ENCODE measurements at places on chromosomes 5 and 9.

GRCh38 chr5:38468202-38468673 lies 88.2 kb downstream of the LIFR start:
- DNase-seq = no peak

GRCh38 chr5:59485629-59486439 lies 407.7 kb downstream of the PDE4D start:
- DNase-seq = no peak

DNA sequence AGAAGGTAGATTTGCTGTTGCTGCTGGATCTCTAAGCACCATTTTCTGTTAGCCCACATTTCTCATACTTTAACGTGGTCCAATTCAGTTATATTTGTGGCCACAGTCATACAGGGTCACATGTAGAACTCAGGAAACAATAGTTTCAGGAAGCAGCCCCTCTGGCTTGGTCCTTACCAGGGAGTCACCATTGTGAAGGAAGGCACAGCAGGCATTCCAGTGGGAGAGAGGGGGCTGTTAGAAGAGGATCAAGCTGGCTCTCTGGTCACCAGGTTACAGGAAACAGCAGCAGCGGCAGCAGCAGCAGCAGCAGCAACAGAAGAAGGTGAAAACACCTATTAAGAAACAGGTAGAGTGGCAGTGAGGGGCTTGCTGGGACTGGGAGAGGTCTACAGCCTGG lies 14.5 kb downstream of the C9orf43 start:
- no peak for DNase-seq

DNA sequence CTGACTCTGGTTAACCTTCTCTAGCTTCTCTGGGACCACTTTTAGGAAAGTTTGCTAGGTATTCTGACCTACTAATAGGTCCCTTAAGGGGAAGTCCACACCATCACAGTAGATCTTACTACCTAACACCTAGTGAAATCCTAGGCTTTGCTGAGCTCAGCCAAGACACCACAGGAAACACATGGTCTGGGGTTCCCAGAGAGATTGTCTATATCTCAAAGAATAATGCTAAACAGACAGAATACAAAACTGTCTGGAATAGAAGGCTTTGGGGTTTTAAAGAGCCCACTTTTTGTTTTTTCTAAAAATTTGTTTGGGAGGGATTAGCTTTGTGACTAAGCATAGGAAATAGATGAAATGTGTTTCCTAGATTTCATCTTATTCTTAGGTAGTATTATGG lies 395.1 kb downstream of the ARHGEF28 start:
- DNase-seq = no peak

DNA sequence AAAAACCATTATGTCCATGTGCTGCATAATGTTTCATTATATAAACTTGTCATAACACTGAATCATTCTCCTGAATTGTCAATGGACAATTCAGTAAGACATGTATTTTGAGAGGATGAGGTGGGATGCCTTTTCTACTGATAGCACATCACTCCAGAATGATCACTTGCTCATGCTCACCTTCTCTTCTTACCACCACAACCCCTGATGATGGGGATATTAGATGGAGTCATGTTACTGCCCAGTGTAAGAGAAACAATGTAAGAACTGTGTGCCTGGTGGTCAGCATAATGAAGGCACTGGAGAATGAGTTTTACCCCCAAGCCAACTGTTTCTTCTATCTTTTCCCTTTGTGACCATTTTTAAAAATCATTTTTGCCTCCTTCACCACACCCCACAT lies 198.8 kb downstream of the ADAMTSL1 start:
- no peak for DNase-seq

- no peak for DNase-seq
Measured at GRCh38 chr5:170411100-170411499, 21.9 kb upstream of the KCNMB1 start.

GRCh38 chr5:171801839-171802238 lies 16.2 kb downstream of the SMIM23 start:
- DNase-seq = no peak

DNA sequence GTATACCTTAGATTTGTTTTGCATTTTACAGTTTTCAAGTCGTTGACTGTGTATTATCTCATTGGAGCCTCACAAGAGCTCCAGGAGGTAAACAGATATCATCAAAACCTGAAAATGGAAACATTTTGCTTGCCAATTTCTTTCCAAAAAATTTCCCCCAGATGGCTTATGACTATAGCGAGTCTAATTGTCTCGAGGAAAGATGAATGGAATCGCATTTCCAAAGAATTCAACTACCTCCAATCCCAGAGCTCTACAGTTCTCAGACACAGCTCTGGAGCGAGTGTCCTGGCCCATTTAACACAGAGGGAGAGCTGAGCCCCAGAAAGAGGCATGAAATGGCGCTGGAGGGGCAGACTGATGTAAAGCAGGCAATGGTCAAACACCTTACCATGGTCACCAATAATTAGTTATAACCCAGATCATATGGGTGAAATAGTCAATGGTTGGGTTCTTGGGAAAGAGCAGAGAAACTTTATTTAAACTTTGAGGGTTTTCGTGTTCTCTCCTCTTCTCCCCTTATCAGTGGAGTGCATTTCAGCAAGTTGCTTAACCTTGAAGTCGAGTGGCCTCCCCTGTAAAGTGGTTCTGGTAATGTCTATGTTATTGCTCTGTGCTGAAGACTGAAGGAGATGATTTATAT lies 168.2 kb downstream of the ZDHHC21 start:
- DNase-seq = no peak

DNA sequence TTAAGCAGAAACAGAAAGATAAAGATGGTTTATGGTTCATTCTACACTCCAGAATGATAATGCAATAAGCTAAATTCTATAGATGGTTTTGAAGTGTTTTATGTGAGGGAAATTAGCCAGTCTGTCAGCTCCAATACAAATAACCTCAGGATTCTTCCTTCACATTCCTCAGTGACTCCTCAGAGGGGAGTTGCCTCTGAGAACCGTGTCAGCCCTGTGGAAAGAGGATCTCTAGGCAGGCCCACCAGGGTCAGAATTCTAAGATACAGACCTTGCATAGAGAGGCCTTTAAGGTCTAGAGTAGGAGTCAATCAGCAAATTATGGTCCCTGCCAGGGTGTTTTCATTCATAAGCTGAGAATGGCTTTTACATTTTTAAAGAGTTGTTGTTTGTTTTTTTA lies 26.6 kb downstream of the RUSC2 start:
- DNase-seq = no peak

- DNase-seq = no peak
Measured at GRCh38 chr9:71924576-71924975, 13.1 kb downstream of the C9orf85 start.

DNA sequence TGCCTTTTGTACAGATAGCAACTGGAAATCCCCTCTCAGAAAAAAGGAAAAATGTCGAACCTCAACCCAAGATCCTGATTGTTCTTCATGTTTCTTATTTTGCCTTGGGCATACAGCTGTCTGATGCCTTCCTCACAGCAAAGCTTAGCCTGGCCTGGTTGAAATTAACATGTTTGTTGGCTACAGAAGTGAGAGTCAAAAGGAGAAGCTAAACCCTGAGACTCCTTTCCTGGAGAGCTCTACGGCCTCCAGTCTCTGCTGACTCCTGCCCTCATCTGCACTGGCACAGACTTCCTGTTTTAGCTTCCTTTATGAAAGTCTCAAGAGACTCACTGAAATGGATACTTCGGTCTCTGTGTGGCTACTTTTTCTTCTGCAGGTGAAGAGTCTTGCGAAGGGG lies 186.7 kb downstream of the PARP8 start:
- DNase-seq = no peak

- no peak for DNase-seq
Measured at GRCh38 chr9:86341007-86341491, 13.2 kb downstream of the TUT7 start.

- no peak for DNase-seq
Measured at GRCh38 chr9:94881940-94882339, 155.4 kb downstream of the AOPEP start.

- no peak for DNase-seq
Measured at GRCh38 chr9:77546376-77546950, 101.7 kb downstream of the GNA14 start.

DNA sequence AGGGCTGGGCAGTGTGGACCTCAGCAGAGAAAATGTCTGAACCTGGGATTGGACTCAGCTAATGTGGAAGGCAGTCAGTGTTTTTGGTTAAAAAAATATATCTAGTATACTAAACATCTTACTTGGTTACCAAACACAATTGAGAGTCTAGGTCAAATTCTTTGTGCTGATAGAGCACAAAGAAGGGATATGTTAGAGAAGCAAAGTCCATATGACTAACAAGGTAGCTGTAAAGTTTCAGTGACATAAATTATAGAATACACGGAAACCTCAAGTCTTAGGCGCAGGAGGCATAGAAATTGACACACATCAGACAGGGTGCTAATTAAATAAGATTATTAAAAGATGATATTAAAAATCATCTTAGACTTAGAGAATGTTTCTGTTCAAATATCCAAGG lies 718.3 kb downstream of the TLR4 start:
- no peak for DNase-seq

DNA sequence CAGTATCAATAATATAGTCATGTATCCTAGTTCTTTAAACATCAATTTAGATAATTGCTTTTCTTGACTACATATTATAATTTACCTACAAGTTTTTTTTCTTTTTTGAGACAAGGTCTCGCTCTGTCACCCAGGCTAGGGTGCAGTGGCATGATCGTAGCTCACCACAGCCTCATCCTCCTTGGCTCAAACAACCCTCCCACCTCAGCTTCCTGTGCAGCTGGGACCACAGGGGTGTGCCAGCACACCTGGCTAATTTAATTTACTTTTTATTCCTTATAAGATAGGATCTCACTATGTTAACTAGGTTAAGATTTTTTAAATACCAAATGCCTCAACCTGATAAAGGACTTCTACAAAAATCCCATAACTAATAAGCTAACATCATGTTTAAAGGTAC lies 21.1 kb downstream of the UIMC1 start:
- DNase-seq = no peak

GRCh38 chr5:36943584-36943983 lies 67.0 kb downstream of the NIPBL start:
- no peak for DNase-seq

- DNase-seq = no peak
Measured at GRCh38 chr5:89457411-89458331, 574.7 kb upstream of the MEF2C start.

DNA sequence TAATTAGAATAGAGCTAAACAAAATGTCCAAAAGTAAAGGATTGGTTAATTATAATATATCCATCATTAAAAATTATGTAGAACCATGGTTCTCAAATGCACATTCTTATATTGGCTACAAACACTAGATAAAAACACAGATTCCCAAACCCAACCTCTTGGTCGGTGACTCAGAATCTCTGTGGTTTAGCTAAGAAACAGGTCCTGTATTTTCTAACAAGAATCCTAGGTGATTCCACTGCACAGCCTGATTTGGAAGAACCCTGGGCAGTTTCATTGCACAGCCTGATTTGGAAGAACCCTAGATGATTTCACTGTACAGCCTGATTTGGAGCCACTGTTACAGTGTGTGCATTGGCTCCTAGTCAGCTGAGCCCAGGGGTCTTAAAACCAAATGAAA lies 67.9 kb downstream of the KIAA1958 start:
- DNase-seq = no peak

GRCh38 chr5:1336749-1337488 lies 8.0 kb downstream of the CLPTM1L start:
- no peak for DNase-seq

DNA sequence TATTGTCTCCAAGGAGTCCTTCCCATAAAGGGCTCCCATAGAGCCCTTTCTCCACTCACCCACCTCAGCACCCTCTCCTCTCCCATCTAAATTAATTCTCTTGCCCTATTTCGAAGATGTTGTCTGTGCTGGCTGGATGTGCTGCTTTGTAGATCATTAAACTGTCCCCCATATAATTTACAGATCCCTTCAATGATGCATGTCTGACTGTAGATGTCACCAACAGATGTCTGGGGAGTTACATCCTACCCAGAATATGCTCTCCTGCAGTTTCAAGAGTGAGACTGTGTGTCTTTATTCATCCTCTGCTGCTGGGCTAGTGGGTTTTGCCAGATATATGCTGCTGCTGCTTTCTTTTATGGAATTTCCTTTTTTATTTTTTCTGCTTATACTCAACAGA lies 351.2 kb downstream of the MLLT3 start:
- DNase-seq = no peak

DNA sequence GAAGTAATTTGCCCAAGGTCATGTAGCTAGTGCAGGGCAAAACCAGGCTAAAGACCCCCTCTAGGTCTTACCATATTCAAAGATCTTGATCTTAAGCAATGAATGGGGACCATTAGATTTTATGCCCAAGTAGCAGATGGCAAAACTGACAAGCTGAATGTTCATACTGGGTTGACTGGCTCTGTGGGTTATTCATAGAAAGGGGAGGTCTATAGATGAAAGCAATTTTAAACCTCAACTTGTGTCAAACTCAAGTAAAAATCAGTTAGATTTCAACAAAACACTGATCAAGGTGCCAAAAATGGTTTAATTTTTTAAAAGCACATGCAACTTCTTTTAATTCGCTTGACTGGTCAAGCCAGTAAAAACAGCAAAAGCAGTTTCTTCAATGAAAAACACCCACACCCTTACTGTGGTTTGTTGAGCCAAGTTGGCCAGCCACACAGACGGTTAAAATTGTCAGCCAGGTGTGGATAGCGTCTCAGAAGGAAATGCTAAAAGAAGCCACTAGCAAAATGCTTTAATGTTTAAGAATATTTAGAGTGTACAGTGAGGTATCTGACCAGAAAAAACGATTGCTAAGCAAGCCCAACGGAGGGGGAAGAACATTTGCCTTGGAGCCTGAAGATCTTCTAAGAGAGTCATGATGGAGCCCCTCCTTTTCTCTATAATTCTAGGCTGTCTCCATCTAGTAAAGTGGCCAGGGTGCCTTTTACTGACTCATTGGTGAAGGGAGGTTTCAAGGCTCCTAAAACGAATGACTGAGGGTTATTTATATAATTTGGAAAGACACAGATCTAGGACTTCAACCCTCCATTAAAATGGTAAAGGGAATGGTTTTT lies 539.6 kb upstream of the CLINT1 start:
- no peak for DNase-seq

Data from head of caudate nucleus (tissue), 42 donors.